ENCODE measurements at places on chromosomes 6 and 20.

GRCh38 chr6:83514866-83515466, 2.6 kb downstream of the PRSS35 start:
- DNase-seq, result peak; percentile 67

GRCh38 chr6:75855052-75855451, 106.0 kb downstream of the MYO6 start:
- no peak for DNase-seq

DNA sequence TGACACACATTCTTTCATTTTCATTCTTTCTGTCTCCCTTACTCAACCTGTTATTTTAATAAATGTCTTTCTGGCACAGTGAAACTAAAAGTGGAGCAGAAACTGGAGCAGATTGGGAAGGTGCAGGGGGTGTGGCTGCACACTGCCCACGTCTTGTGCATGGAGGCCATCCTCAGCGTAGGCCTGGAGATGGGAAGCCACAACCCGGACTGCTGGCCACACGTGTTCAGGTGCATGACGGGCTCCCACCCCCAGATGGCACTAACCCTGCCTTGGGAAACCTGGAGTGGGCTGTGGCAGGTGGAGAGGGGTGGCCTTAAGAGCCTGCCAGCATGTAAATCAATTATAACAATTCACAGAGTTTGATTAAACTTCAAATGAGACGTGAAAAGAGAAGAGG, 71.4 kb upstream of the PBOV1 start:
- peak; percentile 65 for DNase-seq

- no peak for DNase-seq
Observed at GRCh38 chr6:66429210-66429609, 722.2 kb upstream of the EYS start.

DNA sequence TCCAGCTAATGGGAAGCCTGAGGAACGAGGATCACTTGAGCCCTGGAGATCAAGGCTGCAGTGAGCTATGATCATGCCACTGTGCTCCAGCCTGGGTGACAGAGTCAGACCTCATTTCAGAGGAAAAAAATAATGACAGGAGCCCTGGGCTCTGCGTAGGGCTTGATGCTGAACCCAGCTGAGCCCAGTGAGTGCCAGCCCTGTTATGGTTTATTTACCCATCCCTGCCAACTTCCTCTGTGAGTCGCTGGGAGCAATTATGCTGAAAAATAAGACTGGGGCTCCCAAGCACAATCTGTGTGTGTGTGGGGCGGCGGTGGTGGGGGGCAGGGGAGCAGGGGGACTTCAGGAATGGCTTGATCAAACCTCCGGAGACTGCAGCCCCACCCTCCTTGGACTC, 75.9 kb upstream of the PMEPA1 start:
- DNase-seq, result no peak

DNA sequence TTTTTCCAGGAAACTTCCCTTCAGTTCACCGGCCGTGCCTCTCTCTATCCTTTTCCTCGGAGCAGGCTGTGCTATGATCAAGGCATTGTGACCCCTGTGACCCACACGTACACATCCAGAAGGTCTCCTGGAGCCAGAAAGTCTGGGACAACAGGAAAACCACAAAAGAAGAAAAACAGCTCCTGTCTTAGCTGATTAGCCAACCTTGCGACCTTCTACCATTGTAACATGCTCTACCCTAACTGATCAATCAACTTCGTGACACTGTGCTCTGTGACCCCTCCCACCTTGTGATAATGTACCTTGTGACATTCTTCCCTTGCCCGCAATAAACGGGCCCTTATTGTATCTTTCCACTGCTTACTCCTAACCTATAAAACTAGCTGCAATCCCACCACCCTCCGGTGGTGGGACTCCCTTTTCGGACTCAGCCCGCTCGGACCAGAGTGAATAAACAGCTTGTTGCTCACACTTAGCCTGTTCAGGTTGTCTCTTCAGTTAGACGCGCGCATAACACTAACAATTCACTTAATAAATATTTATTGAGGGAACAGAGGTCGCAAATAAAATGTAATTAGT, 24.2 kb downstream of the ZNF311 start:
- DNase-seq, result peak; percentile 89

DNA sequence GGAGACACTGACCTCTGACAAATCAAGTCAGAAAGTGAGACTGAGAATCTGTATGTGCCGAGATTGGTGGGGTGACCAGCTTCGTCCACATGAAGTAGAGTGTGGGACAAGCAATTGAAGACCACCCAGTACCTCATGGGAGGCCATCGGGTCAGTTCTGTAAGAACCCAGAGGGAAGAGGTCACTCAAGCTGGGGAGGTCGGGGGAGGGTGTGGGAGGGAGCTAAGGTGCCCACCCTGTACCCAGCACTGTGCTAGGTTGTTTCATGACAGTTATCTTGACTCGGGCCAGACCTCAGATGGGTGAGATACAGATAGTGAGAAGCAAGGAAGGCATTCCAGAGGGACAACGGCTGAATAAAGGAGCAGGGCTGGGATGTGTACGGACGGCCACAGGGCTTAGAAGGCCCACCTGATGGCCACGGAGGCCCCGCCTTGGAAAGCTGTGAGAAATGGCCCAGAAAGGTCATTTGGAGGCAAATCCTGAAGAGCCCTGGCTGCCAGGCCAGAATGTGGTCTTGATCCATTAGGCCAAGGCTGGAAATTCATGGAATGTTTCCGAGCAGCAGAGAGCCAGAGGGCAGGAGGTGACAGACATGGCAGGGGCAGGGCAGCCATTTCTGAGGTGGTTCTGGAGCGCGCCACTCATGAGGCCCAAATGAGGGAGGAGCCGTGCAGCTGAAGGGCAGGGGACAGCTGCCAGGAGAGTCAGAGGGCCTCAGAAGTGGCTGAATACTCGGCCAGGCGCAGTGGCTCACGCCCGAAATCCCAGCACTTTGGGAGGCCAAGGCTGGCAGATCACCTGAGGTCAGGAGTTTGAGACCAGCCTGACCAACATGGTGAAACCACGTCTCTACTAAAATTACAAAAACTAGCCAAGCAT, 7.7 kb downstream of the MMP24OS start:
- no peak for DNase-seq

DNA sequence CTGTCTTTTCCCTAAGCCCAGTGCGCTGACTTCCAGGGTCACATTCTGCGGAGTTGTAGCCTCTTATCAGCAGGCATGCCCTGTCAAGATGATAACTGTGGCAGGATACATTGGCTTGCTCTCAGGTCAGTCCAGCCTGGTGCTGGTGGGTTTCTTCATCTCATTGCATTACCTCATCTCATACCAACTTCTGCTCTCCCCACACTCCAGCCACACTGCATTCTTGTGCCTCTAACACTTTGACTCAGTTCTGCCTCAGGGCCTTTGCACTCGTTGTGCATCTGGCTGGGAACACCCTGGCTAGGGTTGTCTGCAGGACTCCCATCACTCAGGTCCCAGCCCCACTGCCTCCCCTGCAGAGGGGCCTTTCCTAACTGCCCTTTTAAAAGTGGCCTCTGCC, 110.3 kb upstream of the BACH2 start:
- no peak for DNase-seq

DNA sequence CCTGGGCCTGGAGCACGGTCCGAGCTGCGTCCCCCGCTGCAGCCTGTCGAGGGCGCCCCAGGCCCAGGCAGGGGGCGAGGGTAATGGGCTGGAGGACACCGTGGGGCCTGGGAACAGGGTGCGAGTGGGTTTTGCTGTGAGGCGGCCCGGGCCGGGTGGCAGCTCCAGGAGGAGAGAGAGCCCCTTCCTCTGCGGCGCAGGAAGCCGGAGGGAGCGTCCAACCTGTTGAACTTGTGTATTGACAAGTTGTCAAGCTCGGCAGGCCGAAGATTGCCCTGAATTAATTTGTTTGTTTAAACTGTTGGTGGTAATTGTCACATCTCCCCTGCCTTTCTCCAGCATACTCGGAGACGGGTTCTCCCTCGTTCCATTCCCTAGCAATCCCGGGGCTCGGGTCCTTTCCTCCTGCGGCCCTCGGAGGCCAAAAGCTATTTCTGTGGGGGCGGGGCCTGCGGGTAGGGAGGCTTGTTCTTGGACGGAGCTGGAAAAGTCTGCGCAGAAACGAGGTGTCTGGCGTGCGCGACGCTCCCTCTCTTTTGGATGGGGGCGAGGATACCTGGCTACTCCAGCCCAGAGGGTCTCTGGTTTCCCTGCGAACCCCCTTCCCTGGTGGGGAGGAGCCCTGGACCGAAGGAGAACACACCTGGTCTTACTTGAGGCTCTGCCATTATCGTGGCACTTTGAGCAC, 9.9 kb downstream of the NR2E1 start:
- DNase-seq, result peak; percentile 36

DNA sequence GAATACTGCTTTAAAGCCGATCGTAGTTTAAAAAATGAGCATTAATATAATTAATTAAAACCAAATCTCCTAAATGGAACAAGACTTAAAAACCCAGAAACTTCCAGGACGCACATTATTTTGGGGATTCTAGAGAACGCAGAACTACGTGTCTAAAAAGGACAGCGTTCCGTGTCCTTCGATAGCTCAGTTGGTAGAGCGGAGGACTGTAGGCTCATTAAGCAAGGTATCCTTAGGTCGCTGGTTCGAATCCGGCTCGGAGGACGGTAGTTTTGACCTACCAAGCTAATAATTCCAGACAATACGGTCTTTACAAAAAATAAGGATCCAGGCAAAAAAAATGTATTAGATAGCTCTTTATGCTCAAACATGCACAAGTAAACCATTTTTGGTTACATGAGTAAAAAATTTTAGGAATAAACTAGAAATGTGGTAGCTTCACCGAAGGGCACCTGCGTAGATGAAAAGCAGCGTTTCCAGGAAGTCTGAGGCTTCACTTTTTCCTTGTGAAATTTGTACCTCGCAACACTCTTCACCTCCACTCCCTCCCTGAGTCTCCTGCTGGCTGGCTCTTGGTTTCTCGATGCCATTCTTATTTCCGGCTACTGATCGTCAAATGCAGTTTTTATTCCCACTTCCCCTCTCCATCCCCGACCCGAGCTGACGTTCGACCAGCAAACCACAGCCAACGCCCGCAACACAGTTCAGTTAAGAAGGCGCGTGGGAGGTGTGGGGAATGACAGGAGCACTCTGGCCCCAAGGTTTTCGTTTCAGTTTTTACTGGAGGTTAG, 19.6 kb upstream of the ABT1 start:
- DNase-seq, result no peak

DNA sequence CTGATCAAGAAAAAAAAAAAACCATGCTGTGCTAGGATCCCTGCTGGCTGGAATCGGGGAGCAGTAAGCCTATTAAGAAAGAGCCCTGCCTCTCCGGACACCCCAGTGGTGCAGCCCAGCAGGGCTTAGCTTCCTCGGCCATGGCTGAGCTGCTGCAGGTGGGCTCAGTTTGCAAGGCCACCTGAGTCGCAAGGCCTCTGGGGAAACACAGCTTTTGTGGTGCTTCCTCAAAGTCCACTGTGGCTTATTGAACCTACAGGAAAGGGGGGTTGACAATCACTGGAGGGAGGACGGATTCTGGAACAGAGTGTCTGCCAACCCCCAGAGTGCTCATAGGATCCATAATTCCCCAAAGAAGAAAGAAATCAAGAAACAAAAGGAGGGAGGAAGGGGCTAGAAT, 240.8 kb downstream of the SMOC2 start:
- DNase-seq, result no peak

DNA sequence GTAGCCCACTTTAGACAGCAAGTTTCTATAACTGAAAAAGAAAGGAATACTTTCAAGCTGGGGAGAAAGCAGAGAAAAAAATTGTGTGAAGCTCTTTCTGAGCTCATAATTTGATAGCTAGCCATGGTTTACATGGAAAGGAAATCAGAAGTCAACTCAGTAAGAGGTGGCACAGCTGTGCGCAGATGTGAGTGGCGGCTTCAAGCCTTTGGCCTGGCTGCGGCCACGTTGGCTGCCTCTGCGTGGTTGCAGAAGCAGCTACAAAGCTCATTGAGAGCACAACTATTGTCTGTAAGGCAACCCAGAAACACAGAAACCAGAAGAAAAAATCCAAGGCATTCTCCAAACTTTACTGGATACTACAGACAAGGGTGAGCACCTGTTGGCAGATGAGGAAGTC, 136.9 kb downstream of the SASH1 start:
- no peak for DNase-seq

DNA sequence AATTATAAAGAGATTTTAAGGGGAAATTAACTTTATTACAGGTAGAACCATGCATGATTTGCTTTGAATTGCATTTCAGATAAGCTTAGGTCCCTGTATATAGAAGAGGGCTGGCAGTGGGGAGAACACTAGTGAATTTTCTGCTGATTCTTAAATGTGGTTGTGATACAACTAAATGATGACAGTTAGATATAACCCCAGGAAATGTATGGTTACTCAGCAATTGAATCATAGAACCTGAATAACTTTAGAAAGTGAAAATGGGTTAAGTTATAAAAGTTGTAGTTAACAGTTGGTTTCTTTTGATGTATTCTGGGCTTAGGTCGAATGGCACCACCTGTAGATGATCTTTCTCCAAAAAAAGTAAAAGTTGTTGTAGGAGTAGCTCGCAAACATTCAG, 70.1 kb downstream of the PHF3 start:
- no peak for DNase-seq

DNA sequence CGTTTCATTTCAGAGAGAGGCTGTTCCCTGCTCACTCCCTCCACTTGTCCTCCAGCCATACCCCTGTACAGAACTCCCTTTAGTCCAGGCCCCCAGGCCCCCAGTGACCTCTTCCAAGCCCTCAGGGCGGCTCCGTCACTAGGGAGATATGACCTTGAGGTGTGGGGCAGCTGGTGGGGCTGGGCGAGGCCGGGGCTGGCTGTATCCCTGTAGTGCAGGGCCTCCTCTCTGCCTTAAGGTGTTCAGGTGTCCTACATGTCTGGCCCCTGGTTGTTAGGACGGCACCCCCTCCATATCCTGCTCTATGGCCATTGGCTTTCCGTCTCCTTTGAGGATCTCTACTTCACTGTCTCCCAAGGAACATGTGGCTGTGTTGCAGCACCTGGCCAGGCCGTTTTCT, 17.4 kb upstream of the SYNDIG1 start:
- DNase-seq, result no peak

GRCh38 chr20:59670786-59671492, 66.6 kb downstream of the PHACTR3 start:
- DNase-seq, result no peak

DNA sequence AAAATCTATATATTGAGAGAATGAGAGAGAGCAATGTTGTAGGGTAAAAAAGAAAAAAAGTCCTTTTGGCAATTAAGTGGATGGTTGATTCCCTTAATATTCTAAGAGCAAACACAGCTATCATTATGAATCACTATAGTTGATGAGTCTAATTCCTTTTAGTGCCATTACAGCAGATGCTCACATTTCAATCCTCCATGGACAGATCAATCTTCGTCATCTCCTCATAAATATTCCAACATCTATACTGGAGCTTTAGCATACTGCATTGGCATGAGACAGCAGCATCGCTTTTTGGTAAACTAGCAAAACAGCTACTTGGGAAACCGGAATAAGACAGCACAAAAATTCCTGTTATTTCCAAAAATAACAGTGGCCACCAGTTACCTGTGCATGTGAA, 796.7 kb downstream of the QKI start:
- no peak for DNase-seq

GRCh38 chr6:18997375-18997826, 610.3 kb downstream of the RNF144B start:
- DNase-seq, result peak; percentile 30

Data from Caco-2 (cell line).